Endodermal cell (in vitro differentiated cells): ENCODE measurements at places on chromosomes 5 and 9.

DNA sequence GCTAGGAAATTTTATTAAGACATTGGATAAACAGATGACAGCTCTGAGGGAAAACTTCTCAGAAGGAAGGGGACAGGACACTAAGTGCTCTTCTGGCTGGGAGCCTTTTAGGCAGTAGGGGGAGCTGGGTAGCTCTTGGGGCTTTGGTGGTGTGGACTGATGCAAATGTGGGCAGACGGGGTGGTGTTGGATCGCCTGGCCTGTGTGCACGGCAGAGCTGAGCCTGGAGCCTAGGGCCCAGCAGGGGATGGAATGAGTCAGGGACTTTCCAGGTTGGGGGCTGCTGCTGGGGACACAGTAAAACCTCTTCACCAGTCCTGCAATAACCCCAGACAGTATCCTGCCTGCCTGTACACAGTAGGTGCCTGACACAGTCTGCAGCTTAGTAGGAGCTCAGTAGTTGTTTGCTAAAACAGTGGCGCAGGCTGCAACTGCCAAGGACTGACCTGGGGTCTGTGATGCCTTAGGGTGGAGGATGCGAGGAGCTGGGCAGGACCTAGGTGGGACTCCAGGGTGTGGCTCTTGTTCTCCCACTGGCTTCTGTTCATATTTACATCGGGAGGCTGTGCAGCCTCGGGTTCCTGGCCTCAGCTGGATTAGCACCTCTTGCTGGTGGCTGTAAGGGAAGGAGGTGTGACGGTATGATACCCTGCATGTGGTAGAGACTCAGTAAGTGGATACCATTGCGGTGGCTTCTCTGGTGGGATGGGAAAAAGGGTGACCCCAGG, 83.8 kb downstream of the DAB2IP start:
- peak; percentile 93 for DNase-seq

GRCh38 chr5:176716320-176716719, 69.0 kb downstream of the TSPAN17 start:
- no peak for DNase-seq

GRCh38 chr9:98923451-98924123, 20.1 kb upstream of the COL15A1 start:
- DNase-seq: peak; percentile 65

GRCh38 chr5:181105391-181106025, 25.5 kb downstream of the OR2V1 start:
- DNase-seq: no peak

GRCh38 chr9:76932757-76933156, 26.8 kb upstream of the PRUNE2 start:
- no peak for DNase-seq

DNA sequence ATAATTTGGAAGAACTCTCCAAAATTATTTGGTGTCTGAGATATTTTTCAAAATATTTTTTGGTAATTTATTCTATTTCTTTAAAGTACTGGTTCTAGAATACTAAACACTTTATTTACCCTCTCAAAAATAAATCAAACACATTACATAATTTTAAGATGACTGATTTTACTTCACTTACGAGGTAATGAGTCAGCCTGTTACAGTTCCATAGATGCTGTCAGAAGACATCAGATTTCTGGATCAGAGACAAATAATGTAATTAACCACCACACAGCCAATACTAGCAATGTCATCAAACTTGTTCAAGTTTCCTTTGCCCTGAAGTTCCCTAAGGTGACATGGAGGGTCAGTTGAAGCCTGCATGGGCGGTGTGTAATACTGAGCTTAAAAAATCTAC, 106.1 kb upstream of the CDH9 start:
- no peak for DNase-seq

GRCh38 chr9:118423721-118424120, 719.5 kb downstream of the TLR4 start:
- no peak for DNase-seq

DNA sequence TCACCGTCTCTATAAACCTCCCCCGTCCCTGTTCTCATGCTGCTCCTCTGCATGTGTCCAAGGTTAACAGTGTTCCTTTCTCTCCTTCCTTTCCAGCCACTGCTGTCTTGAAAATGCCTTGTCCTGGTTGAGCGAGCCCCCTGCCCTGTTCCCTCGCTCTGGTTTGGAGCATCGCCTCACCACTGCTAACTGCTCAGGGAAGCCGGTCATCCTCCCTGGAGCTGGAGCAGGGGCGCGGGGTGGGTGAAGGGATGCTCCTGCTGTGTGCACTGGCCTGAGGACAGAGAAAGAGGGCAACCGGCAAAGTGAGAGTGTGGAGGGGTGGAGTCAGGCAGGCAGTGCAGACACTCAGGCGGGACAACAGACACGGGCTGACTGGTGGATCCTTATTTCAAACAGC, 19.4 kb downstream of the UBE2QL1 start:
- DNase-seq: peak; percentile 57

DNA sequence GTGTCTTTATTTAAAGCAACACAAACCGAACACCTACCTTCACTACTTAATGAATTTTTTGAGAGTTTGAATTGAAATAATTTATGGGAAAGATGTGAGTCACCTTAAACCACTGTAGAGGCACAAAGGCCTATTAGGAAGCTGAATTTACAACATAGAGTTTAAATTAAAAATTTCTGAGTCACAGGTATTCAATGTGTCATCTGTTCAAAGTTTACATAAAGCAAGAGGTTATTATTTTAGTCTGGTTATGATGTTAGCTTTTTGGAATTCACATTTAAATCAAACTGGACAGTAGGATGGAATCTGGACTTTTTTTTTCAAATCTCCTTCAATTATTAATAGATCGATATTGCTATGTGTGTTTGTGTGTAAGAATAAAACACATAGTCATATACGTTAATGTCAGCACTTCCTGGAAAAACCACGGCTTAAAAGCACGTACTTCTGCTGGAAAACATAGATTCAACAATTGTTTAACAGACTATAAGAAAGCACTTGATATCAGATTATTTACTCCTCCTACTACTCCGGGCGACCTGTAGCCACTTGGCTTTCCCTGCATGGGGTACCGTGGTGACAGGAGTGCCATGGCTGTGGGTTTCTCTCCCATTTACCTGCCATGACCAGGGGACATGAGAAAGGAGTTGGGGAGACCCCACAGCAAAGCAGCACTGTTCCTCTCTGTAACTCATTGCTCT, 638.6 kb downstream of the SEMA5A start:
- no peak for DNase-seq

DNA sequence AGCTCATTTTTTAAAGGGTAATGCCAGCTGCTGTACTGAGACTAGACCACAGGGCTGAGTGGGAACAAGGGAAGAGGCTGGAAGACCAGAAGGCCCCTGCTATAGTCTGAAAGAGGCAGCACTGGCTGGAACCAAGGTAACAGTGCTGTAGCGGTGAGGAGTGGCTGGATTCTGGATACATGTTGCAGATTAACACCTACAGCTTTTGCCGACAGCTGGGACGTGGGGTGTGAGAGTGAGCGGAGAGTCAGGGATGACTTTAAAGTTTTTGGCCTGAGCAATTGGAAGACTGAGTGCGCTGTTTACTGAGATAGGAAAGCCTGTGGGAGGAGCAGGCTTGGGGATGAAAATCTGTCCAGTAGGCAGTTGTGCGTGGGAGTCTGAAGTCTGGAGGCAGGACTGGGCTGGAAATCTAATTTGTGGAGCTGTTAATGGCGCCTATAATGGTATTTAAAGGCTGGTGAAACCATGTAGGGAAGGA, 26.5 kb downstream of the AQP7 start:
- no peak for DNase-seq

GRCh38 chr5:150208187-150209098, 18.6 kb downstream of the SLC6A7 start:
- DNase-seq: no peak

DNA sequence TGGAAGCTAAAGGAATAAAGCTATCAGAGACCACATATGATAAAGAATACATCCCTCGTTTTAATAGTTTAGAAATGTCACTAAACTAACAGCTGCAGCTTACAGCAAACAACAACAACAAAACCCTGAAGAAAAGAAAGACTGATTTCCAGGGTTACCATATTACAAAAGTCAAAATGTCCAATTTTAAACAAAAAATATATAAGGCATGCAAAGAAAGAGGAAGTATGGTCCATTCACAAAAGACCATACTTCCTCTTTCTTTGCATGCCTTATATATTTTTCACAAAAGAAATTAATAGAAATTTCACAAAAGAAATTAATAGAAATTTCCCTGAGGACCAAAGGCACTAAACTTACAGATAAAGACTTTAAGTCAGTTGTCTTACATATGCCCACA, 354.2 kb downstream of the ARL15 start:
- no peak for DNase-seq

- DNase-seq: no peak
These were observed 353.5 kb downstream of the FBXL17 start for GRCh38 chr5:108028412-108028811.

GRCh38 chr5:33346534-33346933, 94.2 kb upstream of the TARS1 start:
- no peak for DNase-seq

DNA sequence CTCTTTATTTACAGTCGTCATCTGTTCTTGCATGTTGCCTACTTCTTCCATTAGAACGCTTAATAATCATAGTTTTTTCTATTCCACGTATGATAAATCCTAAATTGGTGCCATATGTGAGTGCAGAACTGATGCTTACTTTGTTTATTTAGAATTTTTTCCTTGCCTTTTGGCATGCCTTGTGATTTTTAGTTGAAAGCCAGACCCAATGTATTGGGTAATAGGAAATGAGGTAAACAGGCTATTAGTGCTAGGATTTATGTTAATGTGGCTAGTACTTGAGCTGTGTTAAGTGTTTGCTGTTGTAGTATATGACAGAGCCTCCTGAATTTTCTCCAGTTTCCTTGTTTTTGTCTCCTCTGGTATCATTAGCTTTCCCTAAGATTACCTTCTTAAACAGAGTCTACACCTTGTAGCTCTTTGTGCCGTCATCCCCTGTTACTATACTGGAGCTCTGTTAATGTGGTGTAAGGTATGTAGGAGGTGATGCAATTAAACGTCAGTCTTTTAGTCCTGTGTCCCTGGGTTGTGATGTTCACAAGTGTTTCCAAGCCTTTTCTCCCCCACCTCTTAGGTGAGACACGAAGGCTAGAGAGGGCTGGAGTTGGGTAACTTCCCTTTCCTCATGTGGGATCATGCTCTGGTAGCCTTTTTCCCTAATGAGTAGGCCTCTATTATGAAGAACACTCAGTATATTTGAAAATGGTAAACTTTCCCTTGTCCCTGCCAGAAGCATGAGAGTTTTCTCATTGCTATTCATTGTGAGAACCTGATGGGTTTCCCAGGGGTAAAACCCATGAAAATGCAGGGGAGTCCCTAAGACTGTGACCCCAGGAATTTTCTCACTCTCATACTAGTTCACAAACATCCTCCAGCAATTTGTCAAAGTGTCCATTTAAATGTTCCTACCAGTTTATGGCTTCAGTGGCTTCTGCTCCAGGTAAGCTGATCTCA, 21.2 kb downstream of the SPATA31D3 start:
- no peak for DNase-seq

DNA sequence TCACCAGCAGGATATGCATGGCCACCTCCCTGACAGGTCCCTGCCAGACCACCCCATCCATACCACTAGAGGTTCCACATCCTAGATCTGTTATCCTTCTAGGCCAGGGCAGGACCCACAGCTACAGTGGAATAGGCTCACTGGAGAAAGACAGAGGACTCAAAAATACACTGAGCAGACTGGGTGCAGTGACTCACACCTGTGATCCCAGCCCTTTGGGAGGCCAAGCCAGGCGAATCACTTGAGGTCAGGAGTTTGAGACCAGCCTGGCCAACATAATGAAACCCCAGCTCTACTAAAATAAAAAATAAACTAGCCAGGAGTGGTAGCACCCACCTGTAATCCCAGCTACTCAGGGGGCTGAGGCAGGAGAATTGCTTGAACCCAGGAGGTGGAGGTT, 56.5 kb upstream of the TESK1 start:
- no peak for DNase-seq

- DNase-seq: no peak
These were observed 87.2 kb upstream of the RAPGEF1 start for GRCh38 chr9:131826966-131827525.

- DNase-seq: peak; percentile 95
These were observed 47.6 kb downstream of the THBS4 start for GRCh38 chr5:80082731-80083100.

- DNase-seq: no peak
These were observed 59.1 kb downstream of the PJA2 start for GRCh38 chr5:109350537-109351270.

DNA sequence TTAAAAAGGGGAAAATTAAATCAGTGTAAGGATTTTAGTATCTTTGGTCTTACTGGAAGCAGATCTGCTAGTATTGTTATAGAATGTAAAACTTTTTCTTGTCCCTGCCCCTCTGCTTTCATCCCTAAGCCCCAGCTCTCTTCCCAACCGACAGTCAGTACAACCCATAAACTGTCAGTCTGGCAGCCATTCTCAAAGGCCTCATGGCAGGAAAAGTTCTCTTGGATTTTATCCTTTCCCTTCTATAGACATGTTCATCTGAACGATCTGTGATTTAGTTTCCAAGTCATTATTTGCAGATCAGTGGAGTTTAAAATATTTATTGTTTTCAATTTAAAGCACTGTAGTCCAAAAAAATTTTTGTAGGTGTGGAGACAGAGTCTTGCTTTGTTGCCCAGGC, 39.2 kb downstream of the ARRDC3 start:
- no peak for DNase-seq
